Lung microvascular endothelial cell (primary cell): ENCODE measurements at places on chromosomes 7 and 10. TPM values are rescaled to one million over a fixed set of nuclear protein-coding genes. Genes with fewer than 3 reads are reported as not detected.

The ZNF804B gene
- not detected in 2 replicates for total RNA-seq

The SPDYE6 gene
- not detected in 2 replicates for total RNA-seq

The LRIT1 gene
- not detected in 2 replicates for total RNA-seq

The PDK4 gene
- total RNA-seq: 23.1 and 171 TPM in 2 replicates

The COL28A1 gene
- not detected in 2 replicates for total RNA-seq

The ERVW-1 gene
- total RNA-seq: not detected in 2 replicates

The ESYT2 gene
- total RNA-seq: 32.9 and 42.7 TPM in 2 replicates

The CCM2 gene
- 47.5 and 67.9 TPM in 2 replicates for total RNA-seq

The HTR7 gene
- under 0.01 TPM in 2 replicates for total RNA-seq

DNA sequence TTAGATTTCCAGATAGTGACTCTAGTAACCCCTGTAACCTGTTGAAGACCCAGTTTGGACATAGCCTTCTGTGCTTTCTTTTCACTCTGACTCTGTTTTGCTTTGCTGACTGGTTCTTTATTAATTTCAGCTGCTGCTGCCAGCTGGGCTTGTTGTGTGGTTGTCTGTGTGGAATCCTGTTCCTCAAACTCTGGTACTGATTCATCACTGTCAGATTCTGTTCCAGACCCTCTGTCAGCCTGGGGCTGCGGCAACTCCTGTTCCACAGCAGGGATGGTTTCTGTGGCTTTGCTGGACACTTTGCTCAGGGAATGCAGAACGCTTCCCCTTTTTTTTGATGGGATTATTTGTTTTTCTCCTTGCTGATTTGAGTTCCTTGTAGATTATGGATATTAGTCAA lies 104.9 kb downstream of the SEC23IP start:
- no peak for DNase-seq

DNA sequence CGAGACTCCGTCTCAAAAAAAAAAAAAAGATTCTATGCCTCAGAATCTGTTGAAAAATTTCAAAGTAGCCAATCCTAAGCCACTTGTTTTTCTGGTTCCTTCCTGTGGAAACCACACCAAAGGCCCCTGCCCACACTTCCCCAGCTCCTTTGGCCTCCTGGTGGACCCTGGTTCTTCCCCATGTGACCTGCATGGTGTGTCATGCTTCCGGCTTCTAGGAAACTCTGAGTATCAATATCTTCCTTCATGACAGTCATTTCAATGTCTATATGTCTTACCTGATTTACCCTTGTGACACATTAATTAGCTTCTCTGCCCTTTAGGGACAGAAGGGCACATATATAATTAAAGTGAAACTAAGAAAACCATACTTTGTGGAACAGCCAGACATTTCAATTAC lies 80.4 kb upstream of the GRB10 start:
- no peak for DNase-seq

GRCh38 chr10:32788359-32788758 lies 169.7 kb downstream of the ITGB1 start:
- no peak for DNase-seq

- DNase-seq: no peak
These were observed 477.0 kb upstream of the GALNT17 start for GRCh38 chr7:70654979-70655378.

DNA sequence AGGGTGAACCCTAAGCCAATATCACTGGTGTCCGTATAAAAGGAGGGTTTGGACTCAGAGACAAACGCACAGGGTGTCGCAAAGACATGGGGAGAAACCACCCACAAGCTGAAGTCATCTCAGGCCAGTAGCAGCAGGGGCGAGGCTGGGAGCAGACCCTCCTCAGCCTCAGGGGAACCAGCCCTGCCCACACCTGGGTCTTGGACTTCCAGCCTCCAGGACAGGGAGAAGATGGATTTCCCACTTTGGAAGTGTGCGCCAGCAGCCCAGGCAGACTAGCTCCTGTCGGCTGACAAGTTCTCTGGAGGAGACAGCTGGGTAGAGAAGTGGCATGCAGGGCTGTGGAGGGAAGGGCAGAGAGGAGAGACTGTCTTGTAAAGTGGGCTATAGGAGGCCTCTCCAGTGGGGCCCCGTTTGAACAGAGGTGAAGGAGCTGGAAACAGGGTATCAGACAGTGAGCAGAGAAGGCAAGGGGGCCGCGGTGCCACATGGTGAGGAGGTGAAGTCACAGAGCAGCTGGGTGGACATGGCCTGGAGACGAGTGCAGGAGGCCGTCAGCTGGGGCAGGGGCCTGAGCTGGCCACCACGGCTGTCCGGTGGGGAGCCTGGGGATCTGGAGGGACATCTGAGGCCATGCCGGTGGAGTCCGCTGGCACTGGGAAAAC lies 475.6 kb downstream of the PTPRN2 start:
- no peak for DNase-seq

- no peak for DNase-seq
These were observed 118.9 kb downstream of the AMPH start for GRCh38 chr7:38512291-38512690.

- DNase-seq: no peak
These were observed 11.3 kb upstream of the TAS2R3 start for GRCh38 chr7:141752634-141753033.

- DNase-seq: peak; percentile 78
These were observed 143.3 kb downstream of the TES start for GRCh38 chr7:116353647-116354046.

- DNase-seq: peak; percentile 21
These were observed 438 bp downstream of the LSMEM1 start for GRCh38 chr7:112481121-112481736.

GRCh38 chr7:25444991-25445390 lies 216.7 kb upstream of the NPVF start:
- DNase-seq: no peak

GRCh38 chr10:22042557-22043326 lies 39.2 kb upstream of the DNAJC1 start:
- DNase-seq: peak; percentile 4

- DNase-seq: peak; percentile 43
These were observed 414 bp downstream of the HOXA2 start for GRCh38 chr7:27101957-27102580.

- DNase-seq: peak; percentile 50
These were observed 64.1 kb upstream of the MPP7 start for GRCh38 chr10:28366994-28367393.

- peak; percentile 61 for DNase-seq
These were observed 180.9 kb downstream of the ANK3 start for GRCh38 chr10:60208676-60209269.

GRCh38 chr7:92615861-92616260 lies 25.7 kb upstream of the FAM133B start:
- no peak for DNase-seq

DNA sequence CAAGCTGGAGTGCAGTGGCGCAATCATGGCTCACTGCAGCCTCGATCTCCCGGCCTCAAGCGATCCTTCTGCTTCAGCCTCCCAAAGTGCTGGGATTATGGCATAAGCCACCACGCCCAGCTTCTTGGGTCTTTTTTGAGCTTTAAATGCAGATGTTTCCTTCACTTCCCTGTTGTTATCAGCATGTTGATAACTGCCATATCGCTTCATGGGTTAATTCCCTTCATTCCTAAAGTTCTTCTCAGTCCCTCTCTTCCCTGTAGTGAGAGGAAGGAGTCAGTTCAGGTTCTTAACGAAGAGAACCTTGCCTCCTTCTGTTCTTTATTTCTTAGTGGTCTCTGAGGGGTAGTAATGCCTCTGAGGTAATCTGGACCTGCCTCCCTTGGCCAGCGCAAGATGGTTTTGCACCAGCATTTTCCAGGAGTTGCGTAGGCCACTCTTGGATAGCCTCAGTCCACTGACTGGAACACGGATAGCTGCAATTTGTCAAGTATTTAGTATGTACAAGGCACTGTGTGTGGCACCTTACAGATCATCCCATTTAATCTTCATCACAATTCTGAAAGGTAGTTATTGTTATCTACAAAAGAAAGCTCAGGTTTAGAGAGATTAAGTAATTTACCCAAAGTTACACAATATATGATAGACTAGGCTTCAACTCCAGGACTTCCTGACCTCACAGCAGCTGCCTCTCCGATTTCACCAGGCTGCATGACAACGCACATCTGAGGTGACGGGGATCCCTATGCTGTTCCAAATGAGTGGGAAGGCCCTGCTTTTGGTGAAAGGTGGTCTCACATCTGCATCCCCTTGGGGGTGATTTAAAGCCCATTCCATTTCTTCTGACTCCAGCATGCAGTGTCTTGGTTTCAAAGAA lies 60.5 kb downstream of the GATA3 start:
- DNase-seq: no peak

DNA sequence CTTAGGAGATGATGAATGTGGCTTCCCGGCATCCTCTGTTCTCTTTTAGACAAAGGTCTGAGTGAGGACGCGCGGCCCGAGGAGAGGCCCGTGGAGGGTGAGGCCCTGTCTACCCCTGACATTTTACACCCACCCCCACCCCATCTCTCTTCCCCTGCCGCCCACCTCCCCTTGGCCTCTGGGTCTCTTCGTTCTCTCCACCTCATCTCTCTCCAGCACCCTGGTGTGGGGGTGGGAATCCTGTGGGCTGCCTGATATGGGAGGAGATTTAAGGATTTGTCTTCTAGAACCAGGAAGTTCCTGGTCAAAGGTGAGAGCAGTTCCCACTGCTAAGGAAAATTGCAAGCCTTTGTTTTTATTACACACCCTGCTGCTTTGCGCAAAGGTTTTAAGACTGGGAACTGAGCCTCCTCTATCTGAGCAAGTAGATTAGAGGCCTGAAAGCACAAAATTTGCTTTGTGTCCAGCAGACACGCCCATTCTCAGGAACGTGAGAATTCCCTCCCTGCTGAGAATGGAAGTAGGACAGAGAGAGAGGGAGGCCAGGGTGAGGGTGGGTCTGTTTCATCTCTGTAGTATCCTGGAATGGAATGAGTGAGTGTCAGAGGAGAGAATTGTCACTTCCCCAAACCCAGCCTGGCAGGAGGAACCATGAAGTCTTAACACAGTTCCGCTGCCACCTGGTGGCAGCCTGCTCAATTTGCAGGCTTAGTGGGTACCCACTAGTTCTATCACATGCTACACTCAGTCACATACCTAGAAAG lies 91.2 kb downstream of the GTF2IRD1 start:
- DNase-seq: peak; percentile 59

- no peak for DNase-seq
These were observed 125.0 kb upstream of the GJD4 start for GRCh38 chr10:35480142-35480541.

DNA sequence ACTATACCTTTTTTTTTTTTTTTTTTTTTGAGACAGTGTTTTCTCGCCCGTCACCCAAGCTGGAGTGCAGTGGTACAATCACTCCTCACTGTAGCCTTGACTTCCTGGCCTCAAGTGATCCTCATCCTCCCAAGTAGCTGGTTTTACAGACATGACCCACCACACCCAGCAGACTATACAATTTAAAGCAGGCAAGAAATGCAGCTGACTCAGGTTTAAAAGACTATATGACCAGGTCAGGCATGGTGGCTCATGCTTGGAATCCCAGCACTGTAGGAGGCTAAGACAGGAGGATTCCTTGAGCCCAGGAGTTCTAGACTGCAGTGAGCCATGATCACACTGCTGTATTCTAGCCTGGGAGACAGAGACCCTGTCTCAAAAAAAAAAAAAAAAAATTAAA lies 89.5 kb upstream of the AUTS2 start:
- DNase-seq: no peak

DNA sequence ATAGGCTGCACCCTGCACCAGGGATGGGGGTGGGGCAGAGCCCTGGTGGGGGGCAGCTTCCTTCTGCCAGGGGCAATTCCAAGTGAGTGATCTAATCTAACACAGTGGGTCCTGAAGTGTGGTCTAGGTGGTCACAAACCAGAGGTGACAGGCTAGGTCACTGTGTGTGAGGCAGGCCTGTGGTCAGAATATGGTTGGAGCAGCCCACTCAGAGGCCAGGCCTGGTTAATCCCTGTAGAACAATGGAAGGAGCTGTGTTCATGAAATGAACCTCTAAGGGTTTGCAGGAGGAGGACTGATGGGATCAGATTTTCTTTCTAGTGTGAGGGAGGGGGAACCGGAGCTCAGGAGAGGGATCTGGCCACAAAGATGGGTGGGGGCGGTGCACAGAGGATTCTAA lies 10.0 kb upstream of the TSPAN14 start:
- no peak for DNase-seq

DNA sequence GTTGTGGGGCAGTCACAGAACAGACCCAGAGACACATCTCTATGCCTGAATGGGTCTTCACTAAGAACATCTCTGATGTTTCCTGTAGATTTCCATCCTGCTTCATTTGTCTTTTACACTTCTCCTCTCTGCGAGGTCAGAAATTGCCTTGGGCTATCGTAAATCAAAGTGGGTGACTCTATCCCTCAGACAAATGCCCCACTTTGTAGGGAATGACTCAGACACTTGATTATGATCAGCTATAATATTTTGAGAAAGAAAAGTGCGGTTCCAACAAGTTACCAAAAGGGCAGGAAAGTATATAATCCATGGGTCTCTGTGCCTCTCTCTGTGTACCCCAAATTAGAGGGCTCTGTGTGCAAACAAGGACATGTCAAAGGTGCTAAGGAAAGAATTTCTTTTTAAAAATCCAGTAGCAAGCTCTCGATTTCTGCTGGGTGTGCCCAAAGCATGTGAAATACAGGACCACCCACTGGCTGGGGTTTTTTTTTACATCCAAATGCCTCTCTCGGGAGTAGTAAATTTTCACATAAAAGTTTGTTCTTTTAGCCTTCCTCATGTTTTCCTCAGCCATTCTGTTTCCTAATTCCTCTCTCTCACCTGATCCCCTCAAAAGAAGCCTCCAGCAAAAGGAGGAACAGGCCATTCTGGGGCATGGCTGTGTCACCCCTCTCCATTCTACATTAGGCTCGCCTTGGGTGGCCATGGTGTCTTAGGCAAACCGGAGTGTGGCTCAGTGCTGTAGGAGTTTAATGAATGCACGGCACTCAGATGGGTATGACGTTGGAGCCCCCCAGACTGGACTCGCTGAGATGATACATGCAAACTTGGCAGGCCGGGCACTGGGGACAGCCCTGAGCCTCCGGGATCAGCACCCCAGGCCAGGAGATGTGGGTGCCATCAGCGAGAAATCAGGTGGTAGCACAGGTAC lies 6.3 kb upstream of the OPN4 start:
- DNase-seq: no peak

GRCh38 chr10:74827045-74827441 lies 643 bp downstream of the KAT6B start:
- no peak for DNase-seq

DNA sequence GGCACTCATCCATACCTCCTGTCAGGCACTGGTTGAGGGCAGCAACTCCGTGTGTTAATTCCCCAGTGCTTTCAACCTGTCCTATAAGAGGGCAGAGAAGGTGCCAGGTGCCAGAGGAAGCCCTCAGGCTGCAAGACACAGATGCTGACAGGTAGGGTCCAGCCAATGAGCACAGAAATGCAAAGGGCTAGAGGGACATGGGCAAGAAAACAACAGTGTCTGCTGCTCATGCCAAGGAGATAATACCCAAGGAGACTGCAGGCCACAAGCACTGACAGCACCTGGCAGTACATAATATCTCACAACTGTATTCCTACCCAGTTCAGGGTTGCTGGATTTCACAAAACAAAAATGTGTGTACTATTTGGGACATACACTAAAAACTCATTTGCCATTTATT lies 38.4 kb upstream of the TM9SF3 start:
- DNase-seq: no peak

DNA sequence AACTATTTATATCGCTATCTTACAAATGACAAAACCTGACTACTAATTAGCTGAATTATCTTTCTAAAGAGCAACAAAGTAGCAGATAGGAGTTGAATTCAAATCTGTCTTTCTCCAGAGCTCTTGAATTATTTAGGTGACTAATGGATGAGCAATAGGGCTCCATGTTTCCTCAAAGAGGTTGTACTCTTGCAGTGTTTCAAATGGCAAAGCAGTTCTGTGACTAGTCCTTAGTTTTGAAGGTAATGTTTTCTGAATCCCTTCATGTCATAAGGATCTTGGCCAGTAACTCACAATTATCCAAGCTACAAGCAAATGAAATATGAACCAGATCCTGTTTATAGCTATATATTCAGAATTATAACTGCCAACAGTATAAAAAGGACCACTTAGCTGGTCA lies 999.7 kb downstream of the NRG3 start:
- DNase-seq: no peak
